Stimulated activated CD8-positive, alpha-beta memory T cell treated with anti-CD3 and anti-CD28 coated beads, Interleukin-7, amount 100 ng/mL, for 48 hours (primary cell): ENCODE measurements at places on chromosomes 16 and 17.

DNA sequence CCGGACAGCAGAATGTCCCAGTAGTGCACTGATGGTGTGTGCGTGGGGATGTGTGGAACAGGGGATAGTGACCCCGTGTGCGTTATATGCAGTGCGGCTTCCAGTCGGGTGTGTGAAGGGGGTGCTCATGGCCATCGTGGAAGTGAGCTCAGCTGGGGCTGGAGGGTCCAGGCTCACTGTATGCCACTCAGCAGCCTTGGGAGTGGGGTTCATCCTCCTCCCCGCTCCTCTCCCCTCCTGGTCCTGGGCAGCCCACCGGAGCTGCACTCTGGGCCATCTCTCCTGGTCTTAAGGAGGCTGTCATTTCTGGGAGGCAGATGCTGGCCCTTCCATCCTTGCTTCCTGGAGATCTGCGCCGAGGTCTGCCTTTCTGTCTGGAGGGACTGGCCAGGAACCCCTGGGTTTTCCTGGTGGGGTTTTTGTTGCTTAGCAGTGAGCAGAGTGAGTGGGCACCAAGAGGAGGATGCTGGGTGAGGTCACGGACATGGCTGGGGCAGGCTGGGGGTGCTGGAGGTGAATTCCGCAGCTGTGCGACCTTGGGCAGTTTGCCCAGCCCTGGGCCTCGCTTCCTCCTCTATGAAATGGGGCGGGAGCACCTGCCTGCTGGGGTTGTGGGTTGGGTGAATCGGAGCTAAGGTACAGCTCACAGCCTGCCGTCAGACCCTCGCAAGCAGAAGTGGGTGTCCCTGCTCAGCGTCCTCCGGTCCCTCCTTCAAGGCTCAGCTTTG lies 164.1 kb downstream of the SEC14L1 start:
- no peak for DNase-seq

DNA sequence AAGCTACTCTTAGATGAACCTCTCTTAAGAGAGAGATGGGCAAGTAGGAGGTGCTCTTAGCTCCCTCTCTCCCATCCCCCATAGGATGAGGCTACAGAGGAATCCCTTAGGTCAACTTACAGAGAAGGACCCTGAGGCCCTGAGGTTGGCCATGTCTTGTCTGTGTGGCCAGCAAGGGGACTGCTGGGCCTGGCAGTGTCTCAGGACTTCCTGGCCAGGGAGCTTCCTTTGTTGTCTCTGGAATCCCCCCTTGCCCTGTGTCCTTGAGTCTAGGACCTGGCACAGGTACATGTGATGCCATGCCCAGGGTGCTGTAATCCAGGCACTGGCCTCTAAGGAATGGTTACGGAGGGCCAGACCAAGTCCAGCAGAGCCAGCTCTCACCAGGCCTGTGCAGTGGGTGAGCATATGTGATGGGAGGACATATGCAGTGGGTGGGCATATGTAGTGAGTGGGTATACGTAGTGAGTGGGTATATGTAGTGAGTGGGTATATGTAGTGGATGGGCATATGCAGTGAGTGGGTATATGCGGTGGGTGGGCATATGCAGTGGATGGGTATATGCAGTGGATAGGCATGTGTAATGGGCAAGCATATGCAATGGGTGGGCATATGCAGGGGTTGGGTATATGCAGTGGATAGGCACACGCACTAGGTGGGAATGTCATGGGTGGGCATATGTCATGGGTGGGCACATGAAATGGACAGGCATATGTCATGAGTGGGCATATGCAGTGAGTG lies 20.3 kb upstream of the PECAM1 start:
- DNase-seq, result no peak

DNA sequence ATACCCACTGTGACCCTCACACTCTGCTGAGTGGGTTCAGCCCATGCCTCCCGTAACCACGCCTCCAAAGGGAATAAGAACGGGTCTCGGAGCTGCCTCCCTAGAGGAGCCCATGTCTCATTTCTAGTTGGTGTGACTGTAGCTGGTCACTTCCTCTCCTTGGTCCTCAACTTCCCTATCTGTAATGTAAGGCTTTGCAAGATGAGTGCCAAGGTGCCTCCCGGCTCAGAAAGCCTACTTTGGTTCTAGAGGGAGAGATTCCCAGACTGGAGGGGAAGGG lies 20.8 kb downstream of the C16orf74 start:
- no peak for DNase-seq

- no peak for DNase-seq
Measured at GRCh38 chr16:14609716-14610115, 20.3 kb downstream of the PARN start.

GRCh38 chr16:58508671-58509251 lies 6.6 kb upstream of the SETD6 start:
- no peak for DNase-seq

DNA sequence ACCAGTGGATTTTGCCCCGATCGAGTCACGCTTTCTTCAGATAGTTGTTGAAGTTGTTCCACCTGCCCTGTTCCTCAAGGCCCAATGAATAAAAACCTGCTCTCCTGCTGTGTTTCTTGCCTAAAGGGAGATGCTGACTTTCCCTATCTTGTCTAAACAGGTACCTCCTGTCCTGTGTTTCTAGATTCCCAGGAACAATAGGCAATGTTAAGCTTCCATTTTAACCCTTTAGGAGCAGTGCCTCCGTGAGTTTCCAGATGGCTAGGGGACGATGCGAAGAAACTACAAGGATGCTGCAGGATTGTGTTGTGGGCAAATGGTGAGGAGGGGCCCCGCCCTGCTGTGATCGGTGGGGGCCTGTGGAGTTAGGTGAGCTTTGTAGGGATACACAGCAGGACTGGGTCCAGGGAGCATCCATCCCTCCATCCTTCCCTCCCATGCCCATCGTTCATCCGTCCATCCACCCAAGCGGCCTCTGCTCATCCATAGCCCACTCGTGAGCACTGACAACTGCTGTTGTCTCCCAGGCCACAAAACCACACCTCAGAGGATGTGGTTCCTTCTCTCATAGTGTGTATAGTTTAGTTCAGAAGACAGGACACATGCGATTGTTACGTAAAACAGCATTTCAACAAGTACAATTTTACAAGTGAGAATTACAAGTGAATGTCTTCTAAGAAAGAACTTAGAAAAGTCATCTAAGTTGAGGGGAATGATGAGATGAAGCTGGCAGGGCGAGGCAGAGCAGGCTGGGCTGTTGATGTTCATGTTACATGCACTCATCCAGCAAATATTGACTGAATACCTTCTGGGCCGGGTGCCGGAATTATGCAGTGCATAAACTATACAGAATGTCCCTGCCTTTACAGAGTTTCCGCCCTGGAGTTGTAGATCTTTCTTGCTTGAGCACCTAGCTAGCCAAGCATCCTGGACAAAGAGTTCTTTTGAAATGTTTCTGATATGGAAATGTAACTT lies 5.2 kb downstream of the ARSG start:
- DNase-seq, result no peak

DNA sequence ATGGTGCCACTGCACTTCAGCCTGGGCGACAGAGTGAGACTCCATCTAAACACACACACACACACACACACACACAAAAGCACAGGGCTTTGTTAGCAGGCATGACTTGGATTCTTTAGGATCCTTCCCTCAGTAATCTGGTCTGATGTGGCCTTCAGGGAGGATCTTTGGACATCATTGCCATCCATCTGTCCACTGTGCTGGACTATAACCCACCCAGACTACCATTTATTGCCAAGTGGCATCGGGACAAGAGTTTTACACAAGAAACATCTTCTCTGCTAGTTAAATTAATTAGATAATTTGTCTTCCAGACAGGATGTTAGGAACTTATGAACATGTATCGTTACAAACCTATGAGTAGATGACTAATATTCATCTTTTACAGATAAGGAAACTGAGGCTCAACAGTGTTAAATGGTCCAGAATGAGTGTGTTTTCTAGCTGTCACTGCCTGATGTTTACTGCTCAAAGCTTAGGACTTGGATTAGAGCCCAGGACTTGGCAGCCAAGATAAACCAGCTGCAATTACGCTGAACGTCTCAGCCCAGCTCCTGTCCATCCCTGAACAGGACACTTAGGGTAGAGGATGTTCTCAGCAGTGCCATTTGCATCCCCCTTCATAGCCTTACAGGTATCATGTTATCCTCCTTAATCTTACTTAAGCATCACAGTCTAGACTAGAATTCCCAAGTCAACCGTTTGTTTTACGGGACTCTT lies 285.8 kb downstream of the WWOX start:
- no peak for DNase-seq

DNA sequence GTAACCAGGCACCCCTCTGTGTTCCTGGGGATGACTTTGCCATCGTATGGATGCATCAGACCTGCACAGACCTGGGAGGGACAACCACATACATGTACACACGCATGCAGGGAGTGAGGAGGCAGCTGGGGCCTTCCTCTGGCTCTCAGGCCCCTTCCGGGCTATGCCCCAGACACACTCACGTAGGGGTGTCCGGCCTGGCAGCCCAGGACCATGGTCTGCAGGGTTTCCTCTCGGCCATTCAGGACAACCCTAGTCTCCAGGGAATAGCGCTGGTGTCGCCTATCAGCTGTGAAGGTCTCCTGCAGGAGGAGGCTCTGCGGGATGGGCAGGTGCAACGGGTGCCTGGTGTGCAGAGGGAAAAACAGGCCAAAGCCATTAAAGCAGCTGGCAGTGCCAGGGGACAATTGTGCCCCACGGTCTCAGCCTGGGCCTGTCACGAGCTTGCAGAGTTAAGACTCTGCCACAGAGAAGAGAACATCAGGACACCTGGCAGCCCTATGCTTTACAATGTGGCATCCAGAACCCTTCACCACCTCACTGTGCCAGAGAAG lies 101.4 kb downstream of the RMI2 start:
- no peak for DNase-seq

DNA sequence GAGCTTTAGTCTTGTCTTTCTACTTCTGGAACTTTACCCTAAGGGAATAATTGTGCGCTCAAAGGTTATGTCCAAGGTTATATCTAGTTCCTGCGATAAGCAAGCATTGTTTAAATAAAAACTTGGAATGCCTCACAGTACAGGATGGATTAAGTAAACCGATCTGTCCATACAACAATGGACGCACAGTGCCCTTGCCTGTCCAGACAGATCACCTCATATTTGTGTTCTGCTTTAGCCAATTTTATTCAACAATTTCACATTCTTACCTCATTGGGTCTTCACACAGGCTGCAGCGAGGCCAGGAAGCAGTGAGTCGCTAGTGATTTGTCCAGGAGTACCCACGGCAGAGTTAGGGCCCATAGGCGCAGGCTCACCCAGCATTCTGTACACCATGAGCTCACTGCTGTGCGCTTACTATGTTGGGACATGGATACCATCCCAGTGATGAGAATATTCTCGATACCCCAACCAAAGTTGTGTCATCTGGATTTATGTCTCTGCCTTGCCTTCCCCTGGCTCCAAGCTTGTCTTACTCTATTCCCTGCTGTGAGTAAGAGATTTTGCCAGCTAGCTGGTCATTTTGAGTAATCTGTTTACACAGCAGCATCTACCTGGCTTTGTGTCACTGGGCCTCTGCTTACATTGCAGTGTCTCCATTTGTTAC lies 39.8 kb downstream of the USP43 start:
- no peak for DNase-seq

DNA sequence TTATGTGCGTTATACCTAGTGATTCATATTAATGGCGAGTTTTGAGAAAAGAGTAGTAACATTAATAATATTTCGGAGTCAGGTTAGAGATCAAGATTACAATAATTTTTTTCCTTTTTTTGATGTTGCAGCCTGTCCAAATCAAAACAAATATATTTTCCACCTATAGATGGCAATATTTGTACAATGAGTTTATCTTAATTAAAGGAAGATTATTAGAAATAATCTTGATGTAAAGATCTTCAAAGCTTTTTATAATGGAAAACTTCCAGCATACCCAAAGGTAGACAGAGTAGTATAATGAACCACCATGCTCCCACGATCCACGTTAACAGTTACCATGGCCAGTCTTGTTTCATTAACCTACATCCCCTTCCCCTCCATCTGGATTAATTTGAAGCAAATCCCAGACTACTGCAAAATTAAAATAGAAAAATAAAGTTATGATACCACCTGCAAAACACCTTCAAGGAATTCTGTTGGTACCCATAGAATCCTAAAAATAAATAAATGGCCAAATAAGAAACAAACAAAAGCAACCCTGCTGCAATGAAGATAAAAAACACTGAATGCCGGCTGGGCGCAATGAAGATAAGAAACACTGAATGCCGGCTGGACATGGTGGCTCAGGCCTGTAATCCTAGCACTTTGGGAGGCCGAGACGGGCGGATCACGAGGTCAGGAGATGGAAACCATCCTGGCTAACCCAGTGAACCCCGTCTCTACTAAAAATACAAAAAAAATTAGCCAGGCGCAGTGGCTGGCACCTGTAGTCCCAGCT lies 46.5 kb upstream of the GINS3 start:
- no peak for DNase-seq
